GM19239 (cell line): ENCODE measurements at places on chromosomes 16 and 17.
A peak's percentile ranks its signal among the peaks of the same experiment; 100 is the strongest.

DNA sequence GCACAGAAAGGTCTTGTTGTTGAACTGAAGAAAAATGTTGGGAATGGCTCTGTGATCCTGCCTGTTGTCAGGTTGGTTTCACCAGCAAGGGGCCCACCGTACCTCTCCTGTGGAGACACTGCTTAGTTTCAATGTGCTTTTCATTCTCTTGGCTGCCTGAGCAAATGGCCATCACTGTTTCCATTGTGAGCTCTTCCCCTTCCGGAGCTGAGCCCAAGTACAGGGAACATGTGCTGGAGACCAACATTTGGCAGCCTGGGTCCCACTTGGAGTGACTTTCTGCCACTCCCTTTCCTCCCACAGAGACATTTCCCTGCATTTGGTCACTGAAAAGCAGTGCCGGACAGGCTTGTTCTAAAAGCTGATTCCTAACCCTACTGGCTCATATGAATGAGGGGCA lies 23.1 kb downstream of the GABARAPL2 start:
- DNase-seq = no peak

- DNase-seq = peak; percentile 90
Measured at GRCh38 chr16:50245417-50246298, 20.7 kb upstream of the ADCY7 start.

- no peak for DNase-seq
Measured at GRCh38 chr17:73349647-73350046, 37.8 kb upstream of the CDC42EP4 start.

- no peak for DNase-seq
Measured at GRCh38 chr17:61657338-61657737, 66.3 kb upstream of the NACA2 start.

DNA sequence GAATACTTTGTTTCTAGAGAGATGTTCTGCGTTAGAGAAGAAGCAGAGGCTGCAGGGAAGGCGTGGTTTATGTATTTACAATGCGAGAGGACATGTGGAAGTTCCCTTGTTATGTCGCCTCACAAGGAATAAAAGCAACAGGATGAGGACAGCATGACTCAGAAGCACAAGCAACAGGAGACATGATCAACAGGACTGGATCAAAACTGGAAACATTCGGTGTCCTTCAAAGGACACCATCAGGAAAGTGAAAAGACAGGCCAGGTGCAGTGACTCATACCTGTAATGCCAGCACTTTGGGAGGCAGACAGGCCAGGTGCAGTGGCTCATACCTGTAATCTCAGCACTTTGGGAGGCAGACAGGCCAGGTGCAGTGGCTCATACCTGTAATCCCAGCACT lies 52.6 kb downstream of the CCDC57 start:
- DNase-seq = no peak

DNA sequence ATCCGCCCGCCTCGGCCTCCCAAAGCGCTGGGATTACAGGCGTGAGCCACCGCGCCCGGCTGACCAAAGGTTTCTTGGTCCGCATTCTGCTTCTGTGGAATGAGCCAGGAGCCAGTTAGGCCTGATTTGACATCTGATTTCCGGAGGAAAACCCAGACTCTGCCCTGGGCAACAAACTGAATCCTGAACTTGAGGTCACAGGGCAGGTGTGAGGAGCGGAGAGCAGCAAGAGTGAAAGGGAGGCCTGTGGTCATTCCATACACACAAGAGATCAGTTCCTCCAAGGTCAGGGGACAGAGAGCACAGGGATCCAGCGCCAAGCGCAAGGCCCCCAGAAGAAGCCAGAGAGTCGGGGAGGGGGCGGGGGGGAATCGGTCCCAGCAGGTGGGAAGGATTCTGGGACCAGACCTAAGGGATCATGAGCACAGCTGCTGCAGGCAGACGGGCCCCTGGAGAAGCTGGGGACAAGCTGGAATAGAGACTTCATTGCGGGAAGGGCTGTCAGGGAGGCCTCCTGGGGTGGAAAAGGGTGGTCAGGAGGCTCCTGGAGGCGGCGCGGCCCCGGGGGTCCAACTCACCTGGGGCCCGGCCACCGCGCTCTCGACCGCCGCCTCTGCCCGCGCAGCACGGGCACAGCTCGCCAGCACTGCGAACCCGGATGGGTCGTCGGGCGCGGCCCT lies 436 bp downstream of the SHPK start:
- no peak for DNase-seq

GRCh38 chr16:79623062-79623461 lies 22.5 kb upstream of the MAF start:
- no peak for DNase-seq

- no peak for DNase-seq
Measured at GRCh38 chr17:45022655-45023339, 28.6 kb downstream of the DCAKD start.

DNA sequence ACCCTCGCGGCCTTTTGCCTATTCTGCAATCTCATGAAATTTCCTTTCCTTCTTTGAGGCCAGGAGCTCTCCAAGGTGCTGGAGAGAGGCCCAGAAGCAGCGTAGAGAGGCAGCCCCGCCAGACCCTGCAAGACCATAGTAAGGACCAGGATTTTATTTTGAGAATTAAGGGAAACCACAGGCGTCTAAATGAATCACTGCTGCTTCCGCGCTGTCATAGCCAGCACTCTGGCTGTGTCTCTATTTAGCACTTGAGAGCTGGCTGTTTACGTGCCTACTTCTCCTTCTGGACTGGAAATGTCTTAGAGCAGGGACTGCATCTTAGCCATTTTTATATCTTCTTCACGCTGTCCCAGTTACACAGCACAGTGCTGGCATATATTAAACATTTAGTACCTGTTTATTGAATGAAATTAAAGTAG lies 37.6 kb upstream of the PIRT start:
- no peak for DNase-seq

GRCh38 chr17:42849451-42850181 lies 1.4 kb upstream of the AOC3 start:
- DNase-seq = no peak

GRCh38 chr17:44971776-44972483 lies 3.8 kb upstream of the C1QL1 start:
- DNase-seq = no peak

DNA sequence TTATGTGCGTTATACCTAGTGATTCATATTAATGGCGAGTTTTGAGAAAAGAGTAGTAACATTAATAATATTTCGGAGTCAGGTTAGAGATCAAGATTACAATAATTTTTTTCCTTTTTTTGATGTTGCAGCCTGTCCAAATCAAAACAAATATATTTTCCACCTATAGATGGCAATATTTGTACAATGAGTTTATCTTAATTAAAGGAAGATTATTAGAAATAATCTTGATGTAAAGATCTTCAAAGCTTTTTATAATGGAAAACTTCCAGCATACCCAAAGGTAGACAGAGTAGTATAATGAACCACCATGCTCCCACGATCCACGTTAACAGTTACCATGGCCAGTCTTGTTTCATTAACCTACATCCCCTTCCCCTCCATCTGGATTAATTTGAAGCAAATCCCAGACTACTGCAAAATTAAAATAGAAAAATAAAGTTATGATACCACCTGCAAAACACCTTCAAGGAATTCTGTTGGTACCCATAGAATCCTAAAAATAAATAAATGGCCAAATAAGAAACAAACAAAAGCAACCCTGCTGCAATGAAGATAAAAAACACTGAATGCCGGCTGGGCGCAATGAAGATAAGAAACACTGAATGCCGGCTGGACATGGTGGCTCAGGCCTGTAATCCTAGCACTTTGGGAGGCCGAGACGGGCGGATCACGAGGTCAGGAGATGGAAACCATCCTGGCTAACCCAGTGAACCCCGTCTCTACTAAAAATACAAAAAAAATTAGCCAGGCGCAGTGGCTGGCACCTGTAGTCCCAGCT lies 46.5 kb upstream of the GINS3 start:
- no peak for DNase-seq

GRCh38 chr17:21418446-21419298 lies 42.5 kb downstream of the KCNJ12 start:
- no peak for DNase-seq

DNA sequence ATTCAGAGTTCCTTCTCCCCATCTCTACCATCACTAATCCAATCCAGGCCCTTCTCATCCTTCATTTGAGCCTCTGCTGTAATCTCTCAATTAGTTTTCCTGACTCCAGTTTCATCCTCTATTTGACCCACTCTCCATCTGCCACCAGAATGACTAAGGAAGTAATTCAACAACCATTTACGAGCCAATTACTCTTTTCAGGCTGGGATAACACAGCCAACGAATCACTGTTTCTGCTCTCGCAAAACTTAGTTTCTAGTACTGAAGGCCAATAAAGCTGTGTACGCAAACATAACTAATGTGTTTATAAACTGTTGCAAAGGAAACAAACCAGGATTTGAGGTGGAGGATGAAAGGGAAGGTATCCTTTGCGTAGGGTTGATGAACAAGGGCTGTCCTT lies 53.7 kb downstream of the MAP2K6 start:
- DNase-seq = no peak

DNA sequence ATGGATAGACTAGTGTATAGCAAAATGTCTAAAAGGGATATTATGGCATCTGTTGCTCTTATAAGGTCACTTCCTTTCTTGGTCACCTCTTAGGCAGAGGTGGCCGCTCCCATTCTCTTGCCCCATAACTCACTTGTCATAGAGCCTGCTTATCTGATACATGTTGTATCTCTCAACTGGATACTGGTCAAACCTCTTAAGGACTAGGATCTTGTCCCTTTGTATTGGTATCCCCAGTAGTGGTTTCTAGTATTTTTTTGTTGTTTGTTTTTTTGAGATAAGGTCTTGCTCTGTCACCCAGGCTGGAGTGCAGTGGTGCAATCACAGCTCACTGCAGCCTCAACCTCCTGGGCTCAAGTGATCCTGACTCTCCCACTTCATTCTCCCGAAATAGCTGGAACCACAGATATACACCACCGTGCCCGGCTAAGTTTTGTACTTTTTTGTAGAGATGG lies 27.0 kb downstream of the ZSWIM7 start:
- DNase-seq = no peak

- DNase-seq = no peak
Measured at GRCh38 chr17:72743037-72743467, 349.4 kb downstream of the SLC39A11 start.

- DNase-seq = peak; percentile 50
Measured at GRCh38 chr17:63406689-63407330, 39.3 kb downstream of the CYB561 start.

GRCh38 chr16:56225017-56225742 lies 33.9 kb downstream of the GNAO1 start:
- DNase-seq = no peak
